HFF-Myc (cell line): ENCODE measurements at places on chromosomes 2 and 18.

- DNase-seq: no peak
Measured at GRCh38 chr2:108918156-108918874, 70.7 kb downstream of the EDAR start.

DNA sequence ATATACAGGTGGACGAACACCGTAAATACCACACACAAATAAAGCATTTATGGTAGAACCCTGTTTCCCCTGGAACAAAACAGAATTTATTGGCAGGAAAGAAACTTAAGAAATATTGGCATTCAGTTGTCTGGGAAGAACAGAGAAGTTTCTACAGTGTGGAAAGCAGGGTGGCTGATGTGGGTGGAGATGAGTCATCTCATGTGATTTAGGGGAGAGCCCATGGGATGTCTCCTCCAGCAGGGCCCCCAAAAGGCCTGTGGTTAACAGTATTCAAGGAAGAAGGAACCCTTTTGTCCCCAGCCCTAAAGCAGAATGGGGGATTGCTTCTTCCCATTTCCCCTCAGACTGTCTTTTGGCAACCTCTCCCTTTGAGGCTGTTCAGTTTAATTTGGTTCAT lies 24.2 kb downstream of the SIX3 start:
- no peak for DNase-seq

- no peak for DNase-seq
Measured at GRCh38 chr2:236334122-236334876, 70.1 kb upstream of the ASB18 start.

DNA sequence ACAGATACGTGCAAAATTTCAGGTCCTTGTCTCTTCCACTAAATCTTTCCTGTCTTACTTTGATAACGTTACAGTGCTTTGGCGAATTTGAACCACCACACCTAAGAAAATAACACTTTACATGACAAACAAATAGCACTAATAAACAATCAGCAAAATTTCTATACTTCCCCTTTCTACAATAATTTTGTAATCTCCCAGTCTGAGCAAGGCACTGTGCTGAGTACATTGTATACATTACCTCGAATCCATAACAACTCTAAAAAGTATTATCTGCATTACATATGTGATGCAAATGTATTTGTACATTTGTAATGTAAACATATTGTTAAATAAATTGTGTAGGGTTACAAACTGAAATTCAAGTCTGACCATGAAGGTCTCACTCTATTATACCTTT lies 49.9 kb downstream of the RTN4 start:
- DNase-seq: no peak

DNA sequence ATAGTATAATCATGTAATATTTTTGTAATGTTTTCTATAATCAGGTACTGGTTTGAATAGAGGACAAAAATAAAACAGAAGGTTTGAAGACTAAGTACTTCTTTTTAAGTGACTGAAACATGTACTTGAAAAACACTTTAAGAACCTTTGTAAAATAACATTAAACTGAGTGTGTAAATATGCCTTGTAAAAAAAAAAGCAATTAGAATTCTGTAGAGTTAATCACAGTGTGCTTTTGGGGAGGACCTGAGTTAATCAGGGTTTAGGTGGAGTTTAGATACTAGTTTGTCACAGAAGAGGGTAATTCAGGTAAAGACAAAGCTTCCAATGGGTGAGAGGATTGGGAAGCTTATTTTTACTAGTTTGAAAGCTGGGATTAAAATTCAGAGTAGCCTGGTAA lies 10.3 kb downstream of the MBD5 start:
- DNase-seq: no peak

DNA sequence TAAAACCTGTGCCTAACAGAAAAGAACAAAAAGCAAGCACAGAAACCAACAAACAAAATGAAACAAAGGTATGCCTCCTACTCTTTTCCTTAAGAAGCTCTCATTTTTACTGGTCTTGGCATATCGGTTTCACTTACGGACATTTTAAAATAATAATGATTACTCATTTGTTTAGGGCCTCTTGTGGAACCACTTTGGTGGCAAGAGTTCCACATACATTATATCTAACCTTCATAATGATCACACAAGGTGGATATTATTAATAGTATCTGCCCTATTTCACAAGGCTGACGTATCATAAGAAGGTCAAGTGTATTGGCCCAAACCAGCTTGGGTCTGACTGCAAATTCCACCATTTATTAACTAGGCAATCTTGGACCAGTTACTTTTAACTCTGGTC lies 304.7 kb downstream of the TCF4 start:
- no peak for DNase-seq

DNA sequence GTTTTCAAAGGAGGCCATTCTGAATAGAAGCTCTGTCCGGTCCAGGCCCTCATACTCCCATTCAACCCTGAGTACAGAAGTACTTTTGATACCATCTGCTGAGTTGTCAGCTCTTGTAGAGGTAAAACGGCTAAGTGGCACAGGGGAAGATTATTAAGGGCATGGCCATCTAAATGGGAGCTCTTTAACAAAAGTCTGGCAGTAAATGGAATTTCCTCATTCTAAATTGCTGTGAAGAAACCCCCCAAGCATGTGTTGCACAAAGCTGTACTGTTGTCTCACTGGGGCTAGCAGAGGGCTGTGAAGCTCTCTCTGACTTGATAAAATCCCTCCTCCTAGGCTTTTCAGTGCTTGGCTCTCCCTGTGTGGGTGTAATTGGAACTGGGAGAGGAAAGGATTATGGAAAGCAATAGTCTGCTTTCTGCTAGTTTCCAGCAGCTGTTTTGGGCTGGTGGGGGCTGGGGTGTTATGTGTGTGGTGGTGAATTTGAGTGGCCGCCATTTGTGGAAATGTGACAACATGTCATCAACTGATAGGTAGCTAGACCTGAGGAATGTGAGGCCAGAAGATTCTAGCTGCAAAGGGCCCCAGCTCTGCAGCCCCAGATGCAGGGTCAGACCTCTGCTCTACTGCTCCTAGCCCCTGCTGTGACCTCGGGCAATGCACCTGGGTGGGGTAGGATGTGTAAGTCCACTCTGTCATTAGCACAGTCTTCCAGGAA lies 65.1 kb downstream of the MAP4K4 start:
- no peak for DNase-seq

DNA sequence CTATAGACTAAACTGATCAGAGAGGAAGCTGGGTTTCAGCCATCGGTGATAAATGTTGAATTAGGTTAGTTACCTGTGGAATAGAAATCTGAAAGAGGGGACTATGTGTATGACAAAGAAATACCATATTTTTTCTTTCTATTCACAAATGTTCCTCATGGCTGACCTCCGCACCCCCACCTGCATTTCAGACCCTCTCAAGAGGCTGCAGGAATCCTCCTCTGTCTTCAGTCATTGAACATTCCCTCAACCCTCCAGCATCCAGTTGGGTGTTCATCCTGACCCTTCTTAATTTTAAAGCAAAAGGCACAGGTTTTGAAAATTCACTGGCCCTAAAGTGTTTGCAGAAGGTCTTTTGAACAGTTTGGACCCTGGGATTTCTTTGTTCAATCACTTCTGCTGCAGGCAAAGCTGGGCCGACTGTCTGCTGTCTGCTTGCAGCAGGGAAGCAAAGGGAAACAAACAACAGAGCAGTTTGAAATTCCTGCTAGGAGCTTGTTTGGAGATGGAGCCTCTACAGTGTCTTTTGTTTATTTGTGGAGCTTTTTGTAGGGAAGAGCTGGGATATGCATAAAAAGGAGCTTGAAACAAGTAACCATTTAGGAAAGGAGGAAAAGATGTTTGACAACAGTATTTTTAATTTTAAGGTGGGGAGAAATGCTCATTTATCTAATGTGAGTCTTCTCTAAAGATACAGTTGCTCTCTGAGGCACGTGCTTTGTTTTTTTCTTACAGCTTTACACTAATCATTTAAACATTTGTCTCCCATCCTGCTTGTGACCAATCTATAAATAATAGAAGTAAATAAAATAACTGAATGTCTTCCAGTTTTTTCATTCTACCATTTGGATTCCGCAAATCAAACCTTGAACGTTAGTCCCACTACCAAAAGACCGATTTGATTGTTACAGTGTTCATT lies 213.3 kb upstream of the MMADHC start:
- DNase-seq: no peak
